ENCODE measurements at places on chromosomes 7 and 10.

GRCh38 chr10:49175587-49176309 is 12.4 kb downstream of the TMEM273 start:
- no peak overlapping the region for H3K27ac ChIP-seq
- no peak overlapping the region for H3K4me3 ChIP-seq
- peaks cover 27% of the 10 kb centered on the region for H3K4me1 ChIP-seq
- peaks cover 1% of the 10 kb centered on the region for H3K36me3 ChIP-seq
- no peak for DNase-seq

DNA sequence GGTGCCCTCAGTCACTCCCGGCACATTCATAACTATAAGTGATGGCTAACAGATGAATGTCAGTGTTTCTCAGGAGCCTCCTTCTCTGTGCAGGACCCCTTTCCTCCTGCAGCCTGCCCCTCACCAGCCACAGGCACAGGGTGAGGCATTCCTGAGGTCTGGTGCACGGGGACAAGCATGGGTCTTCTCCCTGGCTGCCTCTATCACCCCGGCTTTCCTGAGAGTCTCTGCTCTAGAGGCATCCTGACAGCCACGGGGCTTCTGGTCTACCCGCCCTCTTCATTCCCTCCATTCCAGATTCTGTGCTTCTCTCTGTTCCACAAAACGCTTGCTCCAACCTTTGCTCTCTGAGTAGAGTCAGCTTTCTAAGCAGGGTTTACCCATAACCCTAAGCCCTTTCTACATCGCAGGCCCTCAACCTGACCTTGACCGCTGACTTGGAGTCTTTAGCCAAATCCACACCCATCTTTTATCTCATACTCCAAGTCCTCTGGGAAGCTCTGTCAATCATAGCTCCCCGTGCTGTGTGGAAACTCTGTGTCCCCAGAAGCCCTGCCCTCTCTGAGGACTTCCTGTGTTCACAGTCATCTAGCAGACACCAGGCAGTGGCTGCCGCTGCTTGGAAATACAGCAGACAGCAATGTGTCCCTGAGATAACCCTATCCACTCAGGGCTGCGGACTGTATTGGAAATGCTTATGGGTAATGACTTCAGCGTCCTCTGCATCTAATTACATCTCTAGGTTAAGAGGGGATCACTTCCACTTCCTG is 159.0 kb downstream of the SFMBT2 start:
- H3K36me3 ChIP-seq, result peaks cover 26% of the 10 kb centered on the region
- H3K27me3 ChIP-seq, result no peaks in the 10 kb centered on the region
- DNase-seq, result no peak
- H3K4me3 ChIP-seq, result no peak overlapping the region
- peaks cover 25% of the 10 kb centered on the region for H3K4me1 ChIP-seq

GRCh38 chr7:44403176-44403759 is 77.9 kb upstream of the CAMK2B start:
- DNase-seq, result no peak
- no peak overlapping the region for H3K4me3 ChIP-seq
- H3K27ac ChIP-seq, result no peak overlapping the region

DNA sequence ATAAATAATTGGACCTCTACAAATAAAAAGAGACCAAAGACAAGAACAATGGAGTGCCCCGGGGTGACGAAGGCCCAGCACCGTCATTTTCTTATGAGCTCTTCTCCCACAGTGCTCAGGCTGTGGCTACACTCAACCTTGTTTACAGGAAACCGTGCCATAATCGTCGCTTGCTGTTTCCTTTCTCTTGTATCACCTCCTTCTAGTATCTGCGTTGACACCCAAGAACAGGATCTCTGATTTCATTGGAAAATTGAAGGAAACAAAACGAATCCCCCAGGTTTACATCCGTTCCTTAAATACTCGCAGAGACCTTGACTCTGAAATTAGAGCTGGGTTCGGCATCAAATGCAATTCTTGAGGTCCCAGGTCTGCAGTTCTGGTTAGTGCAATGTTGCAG is 1.7 kb upstream of the IGFBP3 start:
- DNase-seq, result no peak
- H3K27ac ChIP-seq, result peak overlapping the region; percentile 17
- no peaks in the 10 kb centered on the region for H3K36me3 ChIP-seq

DNA sequence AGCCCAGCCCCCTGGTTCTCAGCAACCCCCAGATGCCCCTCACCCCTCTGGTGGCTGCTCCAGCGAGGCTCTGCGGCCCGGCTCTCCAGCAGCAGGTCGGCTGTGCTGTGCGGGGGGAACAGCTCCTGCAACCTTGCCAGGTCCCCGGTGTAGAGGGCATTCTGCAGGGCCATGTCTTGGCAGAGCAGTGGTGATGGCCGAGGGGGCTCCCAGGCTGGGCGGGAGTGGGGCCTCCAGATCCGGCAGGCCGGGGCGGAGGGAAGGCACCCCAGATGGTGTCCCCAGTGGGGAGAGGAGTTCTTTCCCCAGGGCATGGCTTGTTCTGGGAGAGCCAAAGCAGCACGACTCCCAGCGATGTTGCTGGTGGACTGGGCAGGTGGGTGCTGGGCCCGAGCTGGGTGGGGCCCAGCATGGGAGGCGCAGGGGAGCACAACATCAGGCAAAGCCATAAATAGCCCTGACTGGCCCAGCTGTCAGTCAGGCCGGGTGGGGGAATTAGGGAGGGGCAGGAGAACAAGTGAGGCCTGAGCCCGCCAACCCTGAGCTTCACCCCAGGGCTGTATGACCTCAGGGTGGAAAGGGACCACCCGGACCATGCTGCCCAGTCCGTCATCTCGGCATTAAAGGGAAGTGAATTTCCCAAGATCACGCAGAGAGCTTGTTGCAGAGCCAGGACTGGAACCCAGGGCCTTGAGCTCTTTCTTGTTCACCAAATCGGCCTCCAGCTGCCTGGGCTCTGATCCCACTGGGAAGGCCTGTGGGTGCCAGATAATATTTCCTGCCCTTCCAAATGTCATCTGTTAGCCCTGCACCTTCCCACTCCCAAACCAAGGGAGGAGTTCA is 580 bp upstream of the ASB10 start:
- peaks cover 17% of the 10 kb centered on the region for H3K27me3 ChIP-seq
- H3K4me1 ChIP-seq, result no peaks in the 10 kb centered on the region
- H3K36me3 ChIP-seq, result peaks cover 2% of the 10 kb centered on the region
- H3K27ac ChIP-seq, result no peak overlapping the region

DNA sequence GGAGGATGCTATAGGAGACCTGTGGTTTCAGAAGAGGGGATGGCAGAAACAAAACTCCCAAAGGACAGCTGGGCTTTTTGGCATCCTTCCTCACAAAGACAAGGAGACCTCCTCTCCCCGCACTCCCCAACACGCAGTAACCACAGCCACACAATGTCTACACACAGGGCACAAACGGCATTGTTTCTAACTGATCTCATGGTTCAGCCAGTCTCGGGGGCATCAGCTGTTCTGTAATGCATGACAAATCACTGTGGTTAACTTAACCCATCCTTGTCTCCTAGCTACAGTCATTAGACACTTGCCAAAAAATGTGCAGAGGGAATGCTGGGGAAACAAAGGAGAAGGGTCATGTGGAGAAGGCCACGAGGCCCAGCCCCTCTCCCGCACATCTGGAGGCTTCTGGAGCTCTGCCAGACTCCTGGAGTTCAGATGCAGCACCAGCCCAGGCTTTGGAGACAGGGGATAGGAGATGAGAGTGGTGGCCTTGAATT is 7.6 kb upstream of the ADAMTS14 start:
- peak overlapping the region; percentile 75 for H3K27ac ChIP-seq
- no peak overlapping the region for H3K4me3 ChIP-seq
- H3K4me1 ChIP-seq, result no peaks in the 10 kb centered on the region
- no peaks in the 10 kb centered on the region for H3K36me3 ChIP-seq
- peaks cover 24% of the 10 kb centered on the region for H3K27me3 ChIP-seq

GRCh38 chr10:73293461-73293860 is 41.0 kb upstream of the MRPS16 start:
- H3K4me1 ChIP-seq, result no peaks in the 10 kb centered on the region
- H3K27ac ChIP-seq, result no peak overlapping the region
- no peaks in the 10 kb centered on the region for H3K36me3 ChIP-seq
- no peaks in the 10 kb centered on the region for H3K27me3 ChIP-seq
- H3K4me3 ChIP-seq, result no peak overlapping the region

DNA sequence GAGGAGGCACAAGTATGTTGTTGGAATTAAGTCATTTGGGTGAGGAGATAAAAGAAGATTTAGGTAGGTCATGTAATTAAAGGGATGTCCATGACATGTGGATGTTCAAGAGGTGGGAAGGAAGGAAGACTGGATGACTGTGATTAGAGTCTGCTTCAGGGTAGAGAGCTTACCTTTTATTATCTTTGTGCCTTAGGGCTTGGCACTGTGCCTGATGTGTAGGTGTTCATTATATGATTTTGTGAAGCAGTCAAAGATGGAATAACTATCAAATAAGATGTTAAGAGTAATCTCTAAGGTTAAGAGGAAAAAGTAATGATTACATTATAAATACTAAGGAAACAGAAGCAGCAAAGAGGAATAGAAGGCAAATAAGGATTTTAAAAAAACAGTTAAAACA is 97.8 kb downstream of the CDK14 start:
- H3K27ac ChIP-seq, result no peak overlapping the region
- no peak for DNase-seq
- H3K36me3 ChIP-seq, result no peaks in the 10 kb centered on the region
- no peak overlapping the region for H3K4me3 ChIP-seq
- H3K4me1 ChIP-seq, result no peaks in the 10 kb centered on the region
- no peaks in the 10 kb centered on the region for H3K27me3 ChIP-seq

- no peaks in the 10 kb centered on the region for H3K4me1 ChIP-seq
- no peaks in the 10 kb centered on the region for H3K36me3 ChIP-seq
- no peak for DNase-seq
- no peak overlapping the region for H3K27ac ChIP-seq
- no peak overlapping the region for H3K4me3 ChIP-seq
These were observed 28.2 kb downstream of the TDRD1 start for GRCh38 chr10:114207349-114207748.

DNA sequence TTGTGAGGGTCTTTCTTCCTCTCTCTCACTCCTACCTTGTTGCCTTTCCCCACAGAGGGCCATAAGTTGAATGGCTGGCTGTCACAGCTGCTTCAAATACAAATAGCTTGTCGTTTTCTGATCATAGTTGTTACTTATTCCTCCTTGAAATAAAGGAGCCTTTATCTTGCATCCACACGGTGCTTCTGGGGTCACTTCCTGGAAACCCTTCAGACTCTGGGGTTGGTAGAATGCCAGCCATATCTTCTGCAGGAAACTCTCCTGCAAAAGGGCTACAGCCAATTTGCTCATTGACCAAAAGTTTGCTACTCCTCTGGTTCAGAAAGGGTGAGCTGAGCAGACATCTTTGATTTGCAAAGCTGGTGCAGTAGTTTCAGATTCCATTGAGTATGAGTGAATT is 70.4 kb downstream of the FAM185A start:
- H3K4me3 ChIP-seq, result no peak overlapping the region
- H3K36me3 ChIP-seq, result no peaks in the 10 kb centered on the region
- DNase-seq, result no peak
- no peaks in the 10 kb centered on the region for H3K4me1 ChIP-seq

DNA sequence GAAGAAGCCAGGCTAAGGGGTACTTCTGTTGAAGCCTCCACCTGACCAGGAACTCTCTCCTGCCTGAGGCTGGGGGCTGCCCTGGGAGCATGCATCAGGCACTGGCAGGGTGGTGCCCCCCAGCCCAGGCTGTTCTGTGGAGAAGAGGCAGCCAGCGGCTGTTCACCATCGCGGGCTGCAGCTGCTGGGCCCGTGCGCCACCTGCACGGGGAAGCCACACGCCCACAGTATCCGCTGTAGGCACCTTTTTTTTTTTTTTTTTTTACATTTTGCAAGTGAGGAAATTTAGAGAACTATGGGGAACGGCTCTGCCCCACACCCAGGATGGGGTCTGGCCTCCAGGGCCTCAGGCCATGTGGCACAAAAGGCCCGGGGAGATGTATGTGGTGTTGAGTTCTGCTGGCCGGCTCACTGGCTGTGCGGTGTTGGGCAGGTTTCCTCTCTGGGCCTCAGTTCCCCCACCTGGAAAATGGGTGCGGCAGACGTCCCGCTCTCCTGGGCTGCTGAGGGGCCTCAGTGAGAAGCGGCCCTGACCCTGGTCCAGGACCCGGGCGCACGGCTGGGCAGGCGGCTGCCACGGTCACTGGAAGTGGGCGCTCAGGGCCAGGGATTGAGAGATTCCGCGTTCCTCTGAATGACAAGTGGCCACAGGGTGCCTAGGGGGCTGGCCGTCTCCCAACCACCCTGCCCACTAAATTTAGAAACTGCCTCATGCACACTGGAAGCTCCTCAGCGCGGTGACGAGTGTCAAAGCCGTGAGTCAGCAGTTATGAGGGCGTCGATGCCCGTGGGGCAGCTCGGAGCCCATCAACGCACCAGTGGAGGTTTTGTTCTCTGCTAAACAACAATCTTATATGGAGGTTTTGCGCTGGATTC is 8.8 kb upstream of the INTS1 start:
- H3K27me3 ChIP-seq, result peaks cover 23% of the 10 kb centered on the region
- no peak overlapping the region for H3K27ac ChIP-seq
- H3K4me1 ChIP-seq, result no peaks in the 10 kb centered on the region

DNA sequence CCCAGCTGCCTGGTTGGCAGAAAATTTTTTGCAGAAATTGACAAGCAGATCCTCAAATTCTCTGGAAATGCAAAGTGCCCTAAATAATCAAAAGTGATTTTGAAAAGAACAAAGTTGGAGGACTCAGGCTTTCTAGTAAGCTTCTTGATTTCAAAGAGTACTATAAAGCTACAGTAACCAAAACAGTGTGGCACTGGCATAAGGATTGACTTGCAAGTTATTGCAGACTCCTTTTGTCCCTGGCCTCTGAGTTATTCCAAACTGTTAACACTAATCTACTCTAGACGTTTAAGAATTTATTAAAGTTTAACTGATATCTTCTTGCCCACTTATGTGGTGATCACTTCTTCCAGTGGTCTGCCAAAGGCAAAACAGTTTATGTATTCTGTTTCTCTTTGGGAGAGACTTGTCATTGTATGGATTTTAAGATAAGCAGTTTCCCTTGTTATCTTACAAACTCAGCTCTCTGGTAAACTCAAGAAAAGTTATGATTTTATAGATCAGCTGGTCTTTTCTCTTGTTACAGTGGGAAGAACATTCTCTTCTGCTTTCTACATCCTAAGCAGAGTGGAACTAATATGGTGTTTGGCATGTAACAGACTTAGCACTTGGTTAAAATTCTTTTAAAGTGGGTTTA is 41.4 kb downstream of the LOXL4 start:
- peaks cover 3% of the 10 kb centered on the region for H3K36me3 ChIP-seq
- DNase-seq, result no peak
- H3K27me3 ChIP-seq, result no peaks in the 10 kb centered on the region

DNA sequence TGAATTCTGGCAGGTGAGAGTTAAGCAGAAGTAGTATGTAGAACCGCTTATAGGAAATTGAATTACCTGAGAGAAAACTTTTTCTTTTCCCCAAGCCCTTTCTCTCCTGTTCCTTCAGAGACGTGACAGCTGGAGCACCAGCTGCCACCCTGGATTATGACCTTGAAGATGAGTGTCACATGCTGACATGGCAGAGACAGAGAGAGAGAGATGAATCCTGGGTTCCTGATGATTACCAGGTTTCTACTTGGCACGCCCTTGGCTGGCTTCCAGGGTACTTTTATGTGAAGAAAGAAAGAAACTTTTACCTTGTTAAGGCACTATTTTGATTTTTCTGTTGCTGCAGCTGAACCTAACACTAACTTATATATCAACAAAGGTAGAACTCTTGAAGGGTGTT is 99.9 kb downstream of the GPR26 start:
- no peak overlapping the region for H3K27ac ChIP-seq
- no peak overlapping the region for H3K4me3 ChIP-seq
- DNase-seq, result no peak
- H3K4me1 ChIP-seq, result no peaks in the 10 kb centered on the region
